ENCODE measurements at places on chromosomes 3 and 15. TPM values are rescaled to one million over a fixed set of nuclear protein-coding genes. Genes with fewer than 3 reads are reported as not detected.

The EFCAB12 gene
- polyA plus RNA-seq = 3.2 TPM

The RAB6B gene
- 19.2 TPM for polyA plus RNA-seq

The PLS1 gene
- polyA plus RNA-seq = 27.8 TPM

The TLR9 gene
- 0.11 TPM for polyA plus RNA-seq

The PRICKLE2 gene
- polyA plus RNA-seq = 19.0 TPM

The PARP15 gene
- polyA plus RNA-seq = 0.14 TPM

The SLC12A1 gene
- polyA plus RNA-seq = 418 TPM

The SEC61A1 gene
- 173 TPM for polyA plus RNA-seq

The CPA3 gene
- polyA plus RNA-seq = 0.61 TPM

The MITF gene
- 44.7 TPM for polyA plus RNA-seq

The RPS17 gene
- polyA plus RNA-seq = 2,225 TPM

The GOLGA8J gene
- polyA plus RNA-seq = 1.0 TPM

GRCh38 chr15:78205337-78205736, 29.0 kb downstream of the ACSBG1 start:
- DNase-seq = no peak

- DNase-seq = no peak
Observed at GRCh38 chr3:11131371-11131770, 22.9 kb upstream of the HRH1 start.

DNA sequence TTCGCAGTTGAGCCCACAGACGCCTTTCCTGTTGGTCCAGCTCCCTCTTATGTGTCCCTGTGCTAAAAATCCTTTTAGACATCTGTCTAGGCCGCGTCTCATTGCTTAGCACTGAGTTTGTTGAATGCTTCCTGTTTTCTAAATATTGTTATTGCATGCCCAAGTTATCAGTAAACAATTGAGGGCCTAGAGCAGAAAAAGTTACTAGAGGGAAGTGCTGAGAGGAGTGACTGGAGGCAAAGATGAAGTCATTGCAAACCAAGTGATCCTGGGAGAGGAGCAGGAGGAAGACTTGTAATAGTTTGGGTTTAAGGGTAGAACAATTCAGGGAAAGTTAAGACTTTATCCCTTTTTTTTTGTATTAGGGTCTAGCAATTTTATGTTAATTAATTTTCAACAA, 88.1 kb downstream of the DCUN1D1 start:
- no peak for DNase-seq

DNA sequence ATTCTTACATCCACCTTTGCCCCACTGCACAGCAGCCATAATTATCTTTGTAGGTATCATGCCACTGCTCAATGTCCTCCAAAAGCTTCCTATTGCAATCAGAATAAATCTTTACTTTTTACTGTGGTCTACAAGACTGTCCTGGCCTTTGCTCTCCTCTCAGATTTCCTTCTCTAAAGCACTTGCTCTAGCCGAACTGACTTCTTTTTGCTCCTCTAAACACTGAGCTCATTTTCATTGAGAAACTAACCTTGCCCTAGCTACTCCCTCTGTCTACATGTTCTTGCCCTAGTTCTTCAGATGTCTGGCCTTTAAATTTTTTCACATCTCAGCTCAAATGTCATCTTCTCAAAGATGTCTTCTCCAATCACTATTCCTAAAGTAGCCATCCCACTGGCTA, 342.8 kb downstream of the TBC1D5 start:
- DNase-seq = no peak

- DNase-seq = no peak
Observed at GRCh38 chr3:26522919-26523318, 99.7 kb upstream of the LRRC3B start.

GRCh38 chr3:54533856-54534255, 394.0 kb downstream of the LRTM1 start:
- DNase-seq = no peak

- DNase-seq = no peak
Observed at GRCh38 chr3:184685646-184686045, 26.2 kb downstream of the MAGEF1 start.

- no peak for DNase-seq
Observed at GRCh38 chr15:79394231-79394630, 37.9 kb upstream of the MINAR1 start.

DNA sequence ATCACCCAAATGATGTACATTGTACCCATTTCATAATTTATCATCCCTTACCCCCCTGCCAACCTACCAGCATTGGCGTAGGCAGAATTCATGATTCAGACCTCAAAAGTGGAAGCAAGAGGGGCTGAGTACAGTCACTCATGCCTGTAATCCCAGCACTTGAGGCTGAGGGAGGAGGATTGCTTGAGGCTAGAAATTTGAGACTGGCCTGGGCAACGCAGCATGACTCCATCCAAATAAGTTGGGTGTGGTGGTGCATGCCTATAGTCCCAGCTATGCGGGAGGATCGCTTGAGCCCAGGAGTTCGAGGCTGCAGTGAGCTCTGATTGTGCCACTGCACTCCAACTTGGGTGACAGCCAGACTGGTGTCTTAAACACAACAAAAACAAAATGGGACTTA, 10.4 kb downstream of the TTC14 start:
- DNase-seq = no peak

DNA sequence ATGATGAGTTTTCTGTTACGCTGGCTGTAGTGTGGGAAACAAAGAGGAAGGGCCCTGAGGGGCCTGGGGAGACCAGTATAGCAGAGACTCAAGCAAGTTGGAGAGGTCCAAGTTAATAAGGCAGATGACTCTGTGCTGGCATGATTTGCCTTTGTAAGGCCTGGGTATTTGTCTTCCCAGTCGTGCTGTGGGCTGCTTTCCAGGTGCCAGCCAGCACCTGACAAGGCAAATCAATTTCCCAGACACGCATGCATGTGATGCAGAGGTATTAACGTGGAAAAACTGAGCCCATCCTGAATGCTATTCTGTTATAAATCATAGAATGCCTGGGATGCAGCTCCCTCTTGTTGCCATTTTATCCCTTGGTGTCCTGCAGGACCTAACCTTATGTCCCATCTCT, 175.6 kb downstream of the MFSD1 start:
- DNase-seq = no peak

DNA sequence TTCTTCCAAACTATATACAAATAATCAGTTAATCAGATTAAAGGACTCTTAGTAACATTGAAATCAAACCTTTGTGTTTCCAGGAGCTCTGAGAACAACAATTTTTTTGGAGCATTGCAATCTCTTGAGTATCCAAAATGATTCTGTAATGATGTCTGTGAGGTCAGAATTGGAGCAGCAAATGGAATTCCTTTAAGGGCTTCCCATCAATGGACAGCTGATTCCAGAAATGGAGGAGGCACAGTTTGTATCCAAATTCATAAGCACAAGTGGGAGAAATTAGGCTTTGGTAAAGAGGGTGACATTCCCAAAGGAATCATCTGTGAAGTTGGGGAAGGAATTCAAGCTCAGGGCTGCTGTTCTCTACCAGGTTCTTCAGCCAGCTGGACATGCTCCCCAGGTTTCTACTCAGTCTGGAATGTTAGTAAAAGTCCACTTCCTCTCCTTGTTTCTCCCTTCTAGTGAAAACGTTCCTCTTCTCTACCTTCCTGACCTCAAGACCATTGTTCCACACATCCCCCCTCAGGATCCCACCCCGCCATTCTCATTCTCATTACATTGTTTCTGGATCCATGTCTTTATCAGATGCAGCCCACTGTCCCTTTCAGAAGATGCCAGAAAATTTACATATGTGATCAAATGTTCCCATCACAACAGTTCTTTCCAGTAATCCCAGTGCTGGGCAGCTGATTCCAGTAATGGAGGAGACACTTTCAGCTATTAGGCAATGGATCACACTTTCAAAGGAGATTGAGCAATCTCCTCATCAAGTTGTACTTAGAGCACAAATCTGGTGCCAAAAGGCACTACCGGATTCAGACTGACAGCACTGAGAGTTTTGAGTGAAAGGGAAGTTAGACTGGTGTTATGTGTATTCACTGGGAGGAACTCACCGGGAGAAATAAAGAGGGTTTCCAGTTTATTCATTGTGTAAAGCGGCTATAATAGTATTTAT, 391.3 kb upstream of the TPRG1 start:
- no peak for DNase-seq

DNA sequence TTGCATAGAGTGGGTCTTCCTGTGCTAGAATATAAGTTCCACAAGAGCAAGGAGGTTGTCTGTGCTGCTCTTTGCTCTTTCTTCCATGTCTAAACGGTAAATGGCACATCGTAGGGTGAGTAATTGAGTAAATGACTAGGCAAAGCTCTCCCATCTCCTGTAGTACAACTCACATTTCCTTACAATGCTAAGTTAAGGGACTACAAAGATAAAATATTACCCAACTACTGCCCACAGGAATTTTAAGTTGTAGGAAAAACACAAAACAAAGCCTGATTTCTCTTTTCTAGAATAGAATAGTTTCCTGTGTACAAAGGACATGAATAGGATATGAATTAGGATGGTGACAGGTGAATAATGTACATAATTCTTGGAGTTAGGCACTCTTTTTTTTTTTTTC, 19.9 kb upstream of the LRIG1 start:
- DNase-seq = no peak

DNA sequence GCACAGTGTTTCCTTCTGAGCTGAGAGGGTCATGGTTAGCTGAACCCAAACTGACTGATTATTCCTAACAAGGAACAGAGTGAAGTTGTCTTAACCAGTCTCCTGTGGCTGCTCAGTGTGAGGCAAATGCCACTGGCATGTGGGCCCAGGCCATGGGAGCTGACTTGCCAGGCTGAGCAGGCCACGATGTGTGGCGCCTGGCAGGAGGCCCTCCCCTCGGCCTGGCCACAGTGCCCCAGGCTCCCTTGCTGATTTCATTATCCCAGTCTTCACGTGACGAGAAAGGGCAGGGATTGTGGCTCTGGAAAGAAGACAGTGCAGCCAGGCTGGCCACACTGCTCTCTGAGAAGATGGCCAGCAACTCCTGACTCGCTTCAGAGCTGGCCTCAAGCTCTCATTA, 58.8 kb downstream of the SLCO2A1 start:
- no peak for DNase-seq

GRCh38 chr15:47961401-47962090, 159.2 kb upstream of the SLC24A5 start:
- DNase-seq = no peak

GRCh38 chr3:4044619-4045018, 245.4 kb downstream of the LRRN1 start:
- no peak for DNase-seq

GRCh38 chr3:99846477-99847160, 29.0 kb downstream of the CMSS1 start:
- DNase-seq = no peak

DNA sequence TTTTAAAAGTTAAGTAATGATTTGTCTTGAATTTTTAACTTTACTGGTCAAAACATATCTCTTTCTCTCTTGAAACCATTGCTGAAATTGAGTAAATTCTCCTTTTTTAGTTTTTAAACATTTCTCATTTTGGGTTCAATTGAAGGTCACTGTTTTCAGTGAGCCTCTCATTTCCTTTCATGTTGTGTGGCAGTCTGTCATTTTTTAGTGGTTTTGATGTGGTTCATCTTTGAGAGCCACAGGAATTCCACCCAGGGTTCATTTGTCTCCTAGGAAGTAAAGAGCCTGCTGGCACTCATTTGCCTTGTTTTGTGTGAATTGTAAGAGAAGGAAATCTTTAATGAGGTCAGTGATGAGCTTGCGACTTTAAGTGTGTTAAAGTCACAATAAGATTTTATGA, 10.4 kb downstream of the CLDN11 start:
- DNase-seq = no peak

- no peak for DNase-seq
Observed at GRCh38 chr3:56985878-56986277, 74.6 kb upstream of the SPATA12 start.

DNA sequence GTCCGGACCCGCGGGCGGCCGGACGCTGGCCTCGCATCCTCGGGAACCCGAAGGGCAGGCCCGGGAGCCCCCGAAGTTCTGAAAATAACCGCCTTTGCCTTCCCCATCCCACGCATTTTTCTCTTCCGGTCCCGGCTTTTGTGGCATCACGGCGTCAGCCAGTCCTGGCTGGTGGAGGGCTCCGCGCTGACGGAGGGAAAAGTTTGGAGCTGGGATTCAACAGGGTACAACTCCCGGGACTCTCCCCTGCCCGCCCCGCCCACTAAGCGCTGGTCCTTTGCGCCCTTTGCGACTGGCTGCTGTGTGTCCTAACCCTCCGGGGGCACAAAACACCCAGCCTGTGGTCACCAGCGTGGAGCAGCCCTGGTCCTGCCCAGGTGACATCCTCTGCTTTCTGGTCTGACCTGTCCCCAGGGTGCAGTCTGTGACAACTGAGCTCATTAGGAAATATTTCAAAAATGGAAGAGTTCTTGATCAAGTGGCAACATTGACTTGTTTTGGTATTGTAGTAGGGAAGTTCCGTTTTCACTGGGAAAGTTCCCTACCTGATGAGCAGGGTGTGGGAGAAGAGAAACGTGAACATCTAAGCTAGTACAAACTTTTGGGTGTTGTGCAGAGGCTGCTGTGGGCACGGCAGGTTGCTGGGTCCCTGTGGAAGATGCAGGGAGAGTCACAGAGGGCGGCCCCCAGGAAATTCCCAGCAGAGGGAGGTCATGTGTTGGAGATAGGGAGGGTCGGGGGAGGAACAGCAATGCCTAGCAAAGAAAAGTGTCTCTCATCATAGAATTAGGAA, 775 bp downstream of the ARNT2 start:
- no peak for DNase-seq

GRCh38 chr15:97899981-97900380, 60.5 kb upstream of the ARRDC4 start:
- no peak for DNase-seq

DNA sequence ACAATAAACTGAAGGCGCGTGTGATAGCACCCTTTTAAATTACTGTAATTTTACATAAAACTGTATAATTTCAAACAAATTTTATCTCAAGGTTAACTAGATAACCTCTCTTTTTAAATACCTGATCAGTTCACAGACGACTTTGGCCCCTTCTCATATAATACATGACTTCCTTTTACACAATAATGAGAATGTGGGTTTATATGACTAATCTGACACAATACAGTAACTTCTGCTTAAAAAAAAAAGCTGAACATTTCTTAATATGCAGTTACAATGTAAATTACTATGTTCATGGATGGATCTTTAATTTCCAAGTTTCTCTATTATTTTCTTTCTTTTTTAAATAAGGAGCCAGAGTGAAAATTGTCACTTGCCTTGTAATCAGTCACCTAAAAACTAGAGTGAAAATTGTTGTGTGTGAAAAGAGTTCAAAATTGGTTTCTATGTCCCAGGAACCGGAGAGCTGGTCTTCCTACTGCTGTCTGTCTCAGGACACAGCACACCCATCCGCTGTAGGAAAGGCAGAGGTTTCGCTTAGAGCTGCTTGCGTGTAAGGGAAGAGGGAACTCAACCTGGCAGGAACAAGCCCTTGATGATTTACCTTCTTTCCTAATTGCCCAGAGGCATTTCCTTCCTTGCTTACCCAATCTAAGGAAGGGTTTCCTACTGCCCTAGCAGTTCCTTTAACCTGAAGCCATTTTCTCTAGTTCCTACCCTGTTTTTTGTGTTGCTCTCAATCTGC, 33.3 kb downstream of the PLD1 start:
- no peak for DNase-seq

- DNase-seq = no peak
Observed at GRCh38 chr15:63380151-63380807, 1.4 kb downstream of the CA12 start.

GRCh38 chr15:76903251-76903681, 1.9 kb downstream of the SCAPER start:
- DNase-seq = no peak

GRCh38 chr3:124227150-124227630, 235.3 kb upstream of the ROPN1 start:
- no peak for DNase-seq

GRCh38 chr3:47932421-47932820, 83.8 kb downstream of the MAP4 start:
- DNase-seq = no peak

GRCh38 chr15:69474291-69474690, 21.7 kb downstream of the RPLP1 start:
- no peak for DNase-seq

Measured in right renal cortex interstitium (tissue), 3 donors.